ENCODE measurements at places on chromosomes 11 and 22.

GRCh38 chr11:81804858-81805257 lies 928.8 kb downstream of the FAM181B start:
- DNase-seq, result no peak

DNA sequence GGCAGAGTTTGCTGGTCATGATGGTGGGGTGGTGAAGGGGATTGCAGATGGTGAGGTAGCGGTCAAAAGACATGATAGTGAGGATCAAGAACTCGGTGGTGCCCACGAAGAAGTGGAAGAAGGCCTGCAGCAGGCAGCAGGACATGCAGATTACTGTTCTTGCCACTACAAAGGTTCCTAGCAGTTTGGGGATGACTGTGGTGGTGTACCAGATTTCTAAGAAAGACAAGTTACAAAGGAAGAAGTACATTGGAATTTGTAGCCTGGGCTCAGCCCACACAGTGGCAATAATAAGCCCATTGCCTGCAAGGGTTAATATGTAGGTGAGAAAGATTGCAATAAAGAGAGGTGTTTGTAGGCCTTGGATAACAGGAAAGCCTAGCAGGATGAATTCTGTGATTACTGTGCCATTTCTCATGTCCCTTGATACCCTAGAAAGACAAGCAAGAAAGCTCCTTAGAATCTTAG lies at the start of gene OR6X1:
Gene OR6X1, minus strand, starts transcription at position 418 of the 468 bp plus-strand sequence. Its CDS starts 0 bp downstream, at position 418.
- DNase-seq, result no peak

DNA sequence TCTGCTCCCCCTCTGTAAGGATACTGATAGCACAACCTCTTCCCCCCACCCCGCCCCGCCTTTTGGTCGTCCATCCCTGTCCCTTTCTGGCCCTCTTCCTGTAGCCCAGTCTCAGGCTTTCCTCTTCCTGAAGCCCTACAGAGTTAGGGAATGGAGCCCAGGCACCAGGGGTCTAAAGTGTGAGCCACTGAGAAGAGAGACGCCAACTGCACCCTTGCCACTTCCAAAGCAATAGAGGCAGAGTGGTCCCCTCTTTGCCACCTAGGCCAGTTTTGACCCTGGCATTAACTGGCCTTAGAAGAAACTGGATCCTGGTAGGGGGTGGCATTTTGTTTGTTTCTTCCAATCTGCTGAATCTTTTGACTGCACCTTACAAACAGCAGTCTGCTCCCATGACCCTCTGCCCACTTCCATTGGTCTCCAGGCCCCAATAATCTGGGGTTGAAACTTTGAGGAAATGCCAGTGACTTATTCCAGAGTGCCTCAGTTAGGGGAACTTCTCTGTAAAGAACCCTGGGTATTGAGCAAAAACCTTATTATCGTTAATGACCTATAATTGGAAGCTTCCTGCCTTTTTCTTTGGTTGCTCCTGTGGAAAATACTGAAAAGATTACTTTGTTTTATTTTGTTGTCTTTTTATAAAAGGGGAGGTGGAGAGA lies 9.7 kb upstream of the GRK2 start:
- no peak for DNase-seq

GRCh38 chr22:47128622-47129215 lies 366.3 kb downstream of the TBC1D22A start:
- DNase-seq, result no peak

- DNase-seq, result peak; percentile 92
Observed at GRCh38 chr11:69321877-69322361, 28.0 kb downstream of the MYEOV start.

- DNase-seq, result no peak
Observed at GRCh38 chr11:8239040-8239439, 24.6 kb downstream of the LMO1 start.
